Activated gamma-delta T cell treated with anti-CD3 and anti-CD28 coated beads, Interleukin-2, amount 50 U/mL, for 16 hours (primary cell): ENCODE measurements at places on chromosomes 5 and 9.

- DNase-seq = no peak
These were observed 16.4 kb upstream of the FST start for GRCh38 chr5:53463909-53464621.

GRCh38 chr9:128943832-128944620 is 3.4 kb downstream of the DOLK start:
- DNase-seq = no peak

GRCh38 chr5:179183481-179183880 is 123.3 kb downstream of the ZNF354C start:
- no peak for DNase-seq

DNA sequence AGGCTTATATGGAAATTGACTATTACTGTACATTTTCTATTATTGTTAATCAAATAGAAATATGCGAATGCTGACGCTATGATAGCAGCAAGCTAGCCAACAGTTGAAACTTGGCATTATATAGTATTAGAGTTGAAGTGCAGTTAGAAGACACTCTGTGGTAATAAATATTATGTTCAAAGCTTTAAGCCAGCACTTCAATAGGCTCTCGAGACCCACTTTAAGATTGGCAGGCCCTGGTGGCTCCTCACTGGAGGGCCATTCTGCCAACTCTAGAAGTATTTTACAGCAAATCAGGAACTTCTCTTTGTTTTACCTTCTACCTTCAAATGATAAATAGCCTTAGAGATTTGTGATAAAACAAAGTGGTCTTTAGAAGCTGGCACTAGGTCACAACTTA is 2029.0 kb upstream of the WWC1 start:
- no peak for DNase-seq

DNA sequence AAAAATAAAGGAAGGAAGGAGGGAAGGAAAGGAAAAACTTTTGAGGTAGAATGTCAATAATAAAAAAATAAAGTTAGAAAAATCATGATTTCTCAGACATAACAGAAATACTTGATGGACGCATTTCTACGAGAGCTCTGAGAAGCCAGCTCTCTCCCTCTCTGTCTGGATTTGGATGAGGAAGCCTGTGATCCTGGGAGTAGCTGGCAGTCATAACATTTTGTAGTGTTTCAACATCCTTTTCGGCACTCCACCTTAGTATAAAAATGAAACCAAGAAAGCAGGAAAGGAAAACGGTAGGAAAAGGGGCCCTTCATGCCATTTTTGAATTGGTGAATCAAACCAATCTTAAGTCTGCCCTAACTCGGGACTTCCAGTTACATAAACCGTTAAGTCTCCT is 321.3 kb downstream of the EPB41L4A start:
- DNase-seq = no peak

GRCh38 chr9:37004424-37004935 is 29.6 kb downstream of the PAX5 start:
- no peak for DNase-seq

- DNase-seq = no peak
These were observed 7.5 kb downstream of the SYK start for GRCh38 chr9:90808890-90809685.

DNA sequence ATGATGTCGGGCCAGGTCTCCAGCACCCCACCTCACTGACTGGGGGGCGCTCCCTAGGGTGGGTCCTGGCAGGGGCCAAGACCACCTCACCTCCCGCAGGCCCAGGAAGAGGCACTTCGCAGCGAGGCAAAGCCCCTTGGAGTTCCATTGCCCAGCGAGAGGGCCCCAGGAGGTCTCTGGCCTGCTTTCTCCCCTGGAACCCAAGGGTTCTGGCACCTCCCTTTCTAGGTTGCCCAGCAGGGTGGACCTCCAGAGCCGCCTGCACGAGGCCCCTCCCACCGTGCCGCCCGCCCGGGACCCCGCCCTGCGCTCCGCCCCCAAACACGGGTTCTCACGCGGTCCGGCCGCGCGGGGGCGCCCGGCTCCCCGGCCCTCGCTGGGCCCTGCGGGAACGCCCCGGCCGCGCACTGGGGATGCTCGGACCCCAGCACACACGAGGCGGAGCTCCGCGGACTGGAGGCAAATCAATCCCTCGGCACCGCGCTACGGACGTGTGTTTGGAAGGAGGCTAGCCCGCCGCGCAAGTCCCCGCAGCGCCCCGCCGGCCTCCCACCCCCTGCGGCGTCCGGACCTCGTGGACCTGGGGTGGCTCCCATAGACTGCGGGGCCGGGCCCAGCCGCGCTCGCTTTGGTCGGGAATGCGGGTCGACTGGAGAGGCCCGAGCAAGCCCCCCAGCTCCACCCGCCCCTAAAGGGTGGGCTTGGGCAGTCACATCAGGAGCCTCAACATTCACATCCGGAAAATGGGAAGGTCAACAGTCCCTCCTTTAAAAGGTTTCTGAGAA is 99.5 kb upstream of the LMX1B start:
- peak; percentile 33 for DNase-seq

- no peak for DNase-seq
These were observed 253.6 kb upstream of the VLDLR start for GRCh38 chr9:2367970-2368369.

DNA sequence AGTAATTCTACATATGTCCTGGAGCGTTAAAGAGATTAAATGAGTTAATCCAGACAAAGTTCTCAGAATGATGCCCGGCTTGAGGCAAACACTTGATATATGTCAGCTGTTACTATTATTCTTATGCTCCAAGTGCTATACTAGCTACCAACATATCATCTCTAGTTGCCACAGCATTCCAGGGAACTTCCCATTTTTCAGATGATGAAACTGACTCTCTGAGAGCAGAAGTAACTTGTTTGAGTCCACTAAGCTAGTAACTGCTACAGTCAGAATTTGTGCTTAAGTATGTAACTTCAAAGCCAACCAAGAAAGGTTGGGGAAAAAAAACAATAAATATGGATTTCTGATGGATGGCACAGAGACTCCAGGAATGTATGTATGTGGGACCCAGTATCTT is 98.1 kb downstream of the CDK5RAP2 start:
- DNase-seq = no peak

GRCh38 chr5:120053841-120054240 is 410.3 kb upstream of the PRR16 start:
- no peak for DNase-seq

- no peak for DNase-seq
These were observed 249.0 kb downstream of the TMEM167A start for GRCh38 chr5:82828211-82828610.

DNA sequence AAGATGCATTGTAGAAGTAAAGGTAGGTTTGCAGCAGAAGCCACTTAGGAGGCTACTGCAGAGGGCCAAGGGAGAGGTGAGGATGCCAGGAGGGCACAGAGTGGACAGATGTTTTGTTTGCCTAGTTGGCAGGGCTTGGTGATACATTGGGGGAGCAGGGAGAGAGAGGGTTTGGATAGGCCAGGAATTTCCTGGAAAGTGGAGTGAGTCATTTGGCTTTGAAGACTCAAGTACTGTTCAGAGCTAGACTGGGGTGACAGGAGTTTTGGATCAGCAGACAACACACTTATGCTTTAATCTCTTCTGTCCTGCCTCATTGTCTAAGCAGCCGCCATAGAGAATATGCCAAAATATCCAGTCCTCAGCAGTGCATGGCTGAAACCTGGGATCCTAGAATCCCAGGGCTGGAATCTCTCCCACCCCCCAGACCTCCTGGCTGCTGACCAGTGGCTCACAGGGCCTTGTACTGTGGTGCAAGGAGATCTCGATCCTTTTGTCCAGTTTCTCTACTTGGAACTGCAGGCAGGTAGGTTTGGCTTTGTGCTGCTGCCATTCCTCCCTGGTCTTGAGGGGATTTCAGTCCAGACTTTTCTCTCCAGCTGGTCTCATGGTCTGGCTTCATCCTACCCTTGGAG is 11.0 kb downstream of the TMEM268 start:
- DNase-seq = no peak

GRCh38 chr5:38613490-38613889 is 57.0 kb upstream of the LIFR start:
- no peak for DNase-seq

DNA sequence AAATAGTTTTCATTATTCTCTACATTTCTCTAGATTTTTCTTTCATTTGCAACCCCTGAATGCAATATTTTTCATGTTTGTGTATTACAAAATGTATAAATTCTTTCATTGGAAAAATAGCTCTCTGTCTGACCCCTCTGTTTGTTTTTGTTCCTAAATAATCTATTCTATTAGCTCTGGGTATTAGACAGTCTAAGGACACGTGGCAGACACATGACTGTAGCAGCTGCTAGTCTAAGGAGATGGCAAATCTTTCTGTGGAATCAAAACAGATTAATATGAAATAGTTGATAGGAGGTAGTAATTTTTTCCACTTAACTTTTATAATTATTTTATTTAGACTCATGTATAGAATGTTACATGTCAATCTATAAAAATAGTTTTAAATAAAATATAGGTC is 21.4 kb upstream of the SPATA9 start:
- DNase-seq = no peak

- no peak for DNase-seq
These were observed 59.9 kb downstream of the SERINC5 start for GRCh38 chr5:80195837-80196400.

DNA sequence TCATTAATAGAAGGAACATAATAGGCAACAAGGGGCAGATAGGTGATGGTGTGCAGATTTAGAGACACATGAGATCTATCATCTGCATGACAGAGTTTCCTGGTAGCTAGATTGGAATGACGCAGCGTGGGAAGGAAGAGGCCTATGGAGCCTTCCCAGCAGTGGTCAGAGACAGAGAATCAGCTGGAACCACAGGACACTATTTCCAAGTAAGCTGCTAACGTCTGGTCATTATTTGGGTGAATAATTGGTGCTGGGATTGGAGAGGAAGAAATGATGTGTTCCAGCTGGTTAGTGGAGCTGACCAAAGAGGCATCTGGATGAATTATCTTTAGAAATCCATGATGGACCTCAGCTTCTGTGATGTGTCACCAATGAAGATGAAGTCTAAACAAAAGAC is 91.2 kb upstream of the PRR16 start:
- DNase-seq = no peak

- DNase-seq = no peak
These were observed 13.8 kb upstream of the SNX2 start for GRCh38 chr5:122761115-122761514.

DNA sequence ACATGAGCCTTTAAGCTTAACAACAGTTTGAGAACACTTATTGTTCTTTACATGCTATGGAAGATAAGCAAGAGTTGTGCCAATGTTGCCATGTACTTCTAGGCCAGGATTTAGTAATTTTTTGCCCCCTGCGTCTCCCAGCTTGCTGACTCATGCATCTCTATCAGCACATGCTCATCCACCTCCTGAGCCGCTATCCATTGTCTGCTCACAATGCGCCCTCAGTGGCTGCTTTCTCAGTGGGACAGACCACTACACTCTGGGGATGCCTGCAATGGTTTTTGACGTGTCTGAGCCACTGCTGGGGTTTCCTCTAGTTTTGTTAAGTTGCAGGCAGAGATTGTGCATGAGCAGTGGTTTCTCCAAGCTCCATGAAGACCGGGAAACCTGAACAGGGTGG is 50.9 kb upstream of the PHF2 start:
- DNase-seq = no peak

GRCh38 chr5:154898210-154898609 is 39.8 kb downstream of the CNOT8 start:
- DNase-seq = no peak

GRCh38 chr5:152811988-152812387 is 406.9 kb upstream of the NMUR2 start:
- DNase-seq = no peak

GRCh38 chr9:101727612-101728524 is 10.6 kb downstream of the GRIN3A start:
- no peak for DNase-seq

DNA sequence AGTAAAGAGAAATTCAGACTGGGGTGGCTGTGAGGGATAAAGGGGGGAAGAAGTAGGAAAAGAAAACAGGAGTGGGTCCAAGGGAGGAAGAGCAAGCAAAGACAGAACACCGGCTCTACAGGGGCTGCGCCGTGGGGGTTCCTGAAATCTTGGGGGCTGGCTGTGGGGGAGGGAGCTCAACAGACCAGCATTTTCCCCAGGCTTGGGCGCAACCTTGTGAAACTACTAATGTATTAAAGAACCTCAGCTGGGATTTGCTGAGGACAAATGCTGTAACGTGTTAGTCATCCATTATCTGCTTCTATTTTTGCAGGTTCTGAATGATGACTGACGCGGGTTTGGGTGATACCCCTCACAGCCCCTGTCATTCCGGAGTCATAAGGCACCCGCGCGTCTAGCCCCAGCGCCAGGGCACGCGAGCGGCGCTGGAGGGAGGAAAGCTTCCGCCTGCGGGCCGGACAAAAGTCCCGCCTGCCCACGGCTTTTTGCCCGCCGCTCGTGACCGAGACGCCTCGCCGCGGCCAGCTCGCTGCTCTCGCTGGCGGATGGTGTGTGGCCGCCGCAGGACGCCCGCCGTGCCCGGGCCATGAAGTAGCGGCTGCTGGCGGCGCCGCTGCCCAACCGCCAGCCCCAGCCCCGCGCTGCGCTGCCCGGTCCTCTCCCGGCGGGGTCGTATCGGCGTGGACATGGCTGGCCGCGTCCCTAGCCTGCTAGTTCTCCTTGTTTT is 110.6 kb downstream of the PAM start:
- DNase-seq = peak; percentile 1

DNA sequence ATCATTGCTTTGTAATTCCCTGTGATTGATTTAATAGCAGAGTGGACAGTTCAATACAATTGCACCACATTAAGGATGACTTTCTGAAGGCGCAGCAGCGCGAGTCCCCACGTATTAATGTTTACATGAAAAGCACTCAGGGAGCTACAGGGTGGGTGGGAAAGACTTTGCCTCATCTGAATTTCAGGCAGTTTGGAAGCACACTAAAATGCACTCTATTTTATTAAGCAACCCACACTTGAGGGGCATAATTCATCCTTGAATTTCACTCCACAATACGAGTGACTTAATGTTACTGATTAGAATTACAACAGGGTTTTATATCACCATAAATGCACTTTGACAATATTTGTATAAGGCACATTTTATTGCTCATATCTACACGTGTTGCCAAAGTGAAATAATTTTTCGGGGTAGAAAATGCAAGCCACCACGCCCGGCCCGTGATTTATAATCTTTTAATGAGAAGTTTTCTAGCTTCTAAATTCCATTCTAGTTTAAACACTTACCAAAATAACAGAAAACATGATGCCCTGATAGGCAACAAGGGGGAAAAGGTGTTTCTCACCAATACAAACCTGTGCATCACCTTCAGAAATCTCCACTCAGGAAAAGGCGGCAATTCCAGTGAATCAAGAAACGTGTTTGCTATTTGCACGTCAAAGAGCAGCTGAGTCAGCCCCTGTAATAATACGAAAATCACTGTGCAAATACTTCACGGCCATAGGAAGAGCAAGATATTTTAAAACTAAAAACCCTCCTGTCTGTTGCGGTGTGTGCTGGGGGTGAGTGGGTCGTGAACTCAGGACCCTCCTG is 40.5 kb downstream of the IRX4 start:
- no peak for DNase-seq

- DNase-seq = no peak
These were observed 101.4 kb downstream of the ARHGAP26 start for GRCh38 chr5:142871363-142872193.

- DNase-seq = no peak
These were observed 105.4 kb upstream of the TBCA start for GRCh38 chr5:77881528-77881927.
